Omental fat pad (tissue), 4 donors: ENCODE measurements at places on chromosomes 6 and 20. TPM values are rescaled to one million over a fixed set of nuclear protein-coding genes. Genes with fewer than 3 reads are reported as not detected.

BPIFB1 gene
- not detected for total RNA-seq

TSPO2 gene
- total RNA-seq, result not detected

SLC22A16 gene
- not detected for total RNA-seq

TAGAP gene
- 3.1 TPM for total RNA-seq

DNA sequence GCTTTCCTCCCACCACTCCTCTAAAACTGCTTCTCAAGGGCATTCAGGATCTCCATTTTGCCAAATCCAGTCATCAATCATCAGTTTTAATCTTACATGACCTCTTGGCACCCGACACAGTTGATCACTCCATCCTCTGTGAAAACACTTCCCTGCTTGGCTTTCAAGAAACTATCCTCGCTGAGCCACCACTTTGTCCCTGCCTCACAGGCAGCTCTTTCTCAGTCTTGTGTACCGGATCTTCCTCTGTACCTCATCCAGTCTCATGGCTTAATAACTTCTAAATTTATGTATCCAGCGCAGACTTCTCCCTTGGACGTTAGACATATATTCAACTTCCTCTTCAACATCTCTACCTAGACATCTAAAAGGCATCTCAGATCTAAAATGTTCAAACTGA, 89.9 kb downstream of the BTBD9 start:
- no peak for DNase-seq

- no peak for DNase-seq
Observed at GRCh38 chr20:33301192-33301930, 18.3 kb downstream of the BPIFB1 start.

DNA sequence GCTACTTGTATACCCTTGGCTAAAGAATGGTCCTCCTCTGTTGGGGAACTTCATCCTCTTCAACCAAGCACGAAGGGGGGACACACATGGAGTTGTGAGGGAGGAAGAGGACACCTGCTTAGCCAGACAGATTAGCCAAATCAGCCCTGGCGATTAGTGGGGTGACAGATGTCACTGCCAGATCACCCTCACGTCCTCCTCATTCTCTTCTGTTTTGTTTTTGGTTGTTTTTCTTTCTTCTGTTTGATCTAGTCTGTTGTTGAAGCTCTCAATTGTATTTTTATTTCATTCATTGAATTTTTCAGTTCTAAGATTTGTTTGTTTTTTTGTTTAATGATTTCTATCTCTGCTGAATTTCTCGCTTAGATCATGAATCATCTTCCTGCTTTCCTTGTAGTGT, 27.5 kb upstream of the NKX2-4 start:
- no peak for DNase-seq

GRCh38 chr6:50889497-50889896, 70.8 kb downstream of the TFAP2B start:
- no peak for DNase-seq

GRCh38 chr6:52725143-52725534, 38.1 kb downstream of the GSTA2 start:
- no peak for DNase-seq

DNA sequence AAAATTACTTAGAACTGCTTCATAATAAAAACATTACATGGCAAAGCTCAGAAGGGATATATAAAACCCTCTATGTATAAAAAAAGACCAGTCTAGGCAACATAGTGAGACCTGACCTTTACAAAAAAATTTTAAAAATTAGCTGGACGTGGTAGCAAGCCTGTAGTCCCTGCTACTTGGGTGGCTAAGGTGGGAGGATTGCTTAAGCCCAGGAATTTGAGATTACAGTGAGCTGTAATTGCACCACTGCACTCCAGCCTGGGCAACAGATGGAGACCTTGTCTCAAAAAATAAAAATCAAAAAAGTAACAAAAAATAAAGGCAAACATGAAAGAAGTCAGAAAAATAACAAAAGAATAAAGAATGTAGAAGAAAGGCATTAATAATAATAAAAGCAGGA, 21.5 kb upstream of the TPD52L1 start:
- no peak for DNase-seq

- no peak for DNase-seq
Observed at GRCh38 chr6:28724395-28724794, 198.7 kb downstream of the GPX5 start.

- no peak for DNase-seq
Observed at GRCh38 chr20:57622579-57623381, 2.6 kb upstream of the ZBP1 start.

DNA sequence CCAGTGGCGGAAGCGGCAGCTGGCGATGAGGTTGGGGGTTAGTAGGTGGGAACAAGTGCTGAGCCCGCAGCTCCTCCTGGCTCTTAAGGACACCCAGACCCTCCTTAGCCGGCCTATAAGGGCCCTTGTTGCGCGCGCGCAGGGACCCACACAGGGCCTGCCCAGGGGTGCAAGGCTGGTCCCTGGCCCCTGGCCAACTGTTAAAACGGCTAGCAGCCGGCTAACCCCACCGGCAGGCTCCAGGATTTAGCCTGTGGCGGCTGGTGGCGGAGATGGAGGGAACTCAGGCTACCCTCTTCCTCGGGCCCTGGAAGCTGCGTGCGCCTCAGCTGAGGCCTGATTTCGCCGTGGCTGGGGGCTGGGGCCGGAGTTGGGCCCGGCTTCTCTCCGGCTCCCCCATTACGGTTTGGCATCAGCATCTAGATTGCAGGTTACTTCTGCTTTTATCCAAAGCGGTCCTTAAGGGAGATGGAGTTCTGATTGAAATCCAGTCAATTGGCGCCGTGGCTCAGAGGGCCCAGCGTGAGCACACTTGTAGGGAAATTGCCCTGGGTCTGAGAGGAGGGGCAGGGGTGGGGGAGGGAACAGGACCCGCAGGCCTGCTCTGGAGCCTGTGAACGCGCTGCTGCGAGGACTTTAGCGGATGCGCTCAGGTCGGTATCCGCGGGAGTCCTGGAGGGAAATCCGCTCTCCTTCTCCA, 36.9 kb upstream of the CCDC167 start:
- no peak for DNase-seq

DNA sequence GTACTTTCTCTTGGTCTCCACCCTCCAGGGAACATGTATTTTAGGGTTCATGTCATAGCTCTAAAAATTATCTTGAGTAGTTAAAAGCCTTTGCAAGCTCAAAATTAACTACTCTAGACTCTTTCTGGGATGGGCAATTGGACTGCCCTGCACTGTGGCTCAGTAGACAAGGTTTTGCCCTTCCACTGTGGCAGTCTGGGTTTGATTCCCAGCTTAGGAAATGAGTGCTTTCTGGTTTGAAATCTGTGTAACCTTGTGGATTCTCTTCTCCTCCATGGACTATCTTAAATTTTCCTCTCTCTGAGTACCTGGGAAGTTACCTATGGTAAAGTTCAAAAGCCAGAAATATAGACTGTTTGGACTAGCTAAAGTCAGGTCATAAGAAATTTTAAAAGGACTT, 94.6 kb upstream of the UST start:
- no peak for DNase-seq

DNA sequence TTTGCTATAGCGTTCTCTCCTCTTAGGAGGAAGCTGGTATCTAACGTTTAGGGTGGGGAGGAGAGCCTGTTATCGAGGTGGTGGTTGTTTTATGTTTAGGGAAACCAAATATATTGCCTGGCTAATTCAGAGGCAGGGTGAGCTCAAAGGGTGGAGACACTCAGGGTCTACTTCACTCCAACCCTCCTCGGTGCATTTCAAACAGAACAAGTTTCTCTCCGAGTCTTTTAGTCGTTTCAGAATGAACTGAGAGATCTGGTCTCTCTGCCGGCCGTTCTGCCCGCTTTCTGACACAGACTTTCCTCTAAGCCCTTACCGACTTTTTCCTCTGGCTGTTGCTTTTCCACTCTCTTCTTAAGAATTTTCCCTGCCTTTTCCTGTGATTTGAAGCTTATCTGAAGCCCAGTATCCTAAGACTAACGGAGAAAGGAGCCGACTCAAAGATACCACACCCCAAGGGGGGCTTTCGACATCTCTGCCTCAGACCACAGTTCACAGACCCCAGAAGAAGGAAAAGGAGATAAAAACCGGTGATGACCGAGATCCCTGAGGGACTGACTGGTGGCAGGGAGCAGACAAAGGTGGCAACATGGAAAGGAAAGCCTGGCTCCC, 865 bp downstream of the STK38 start:
- no peak for DNase-seq

GRCh38 chr6:156617376-156617775, 159.8 kb upstream of the ARID1B start:
- DNase-seq, result no peak

GRCh38 chr6:43907789-43908472, 137.9 kb downstream of the VEGFA start:
- no peak for DNase-seq

- no peak for DNase-seq
Observed at GRCh38 chr6:104281370-104281769, 578.3 kb downstream of the HACE1 start.

DNA sequence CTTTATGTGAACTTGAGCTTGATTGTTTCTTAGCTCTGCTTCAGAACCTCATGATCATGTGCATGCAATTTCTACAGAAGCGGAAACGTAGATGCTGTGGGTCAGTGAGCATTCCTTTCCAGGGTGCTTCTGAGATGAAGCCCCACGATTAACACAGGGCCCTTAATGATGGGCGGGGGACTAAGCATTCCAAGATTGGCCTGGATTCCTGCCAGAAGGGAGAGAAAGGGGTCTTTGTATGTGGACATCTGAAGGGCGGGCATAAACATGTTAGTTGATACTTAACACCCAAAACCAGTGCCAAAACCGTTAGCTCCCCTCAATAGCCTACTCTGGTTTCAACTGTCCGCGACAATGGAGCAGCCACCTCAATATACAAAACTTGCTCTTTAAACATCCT, 46.9 kb upstream of the POU3F2 start:
- DNase-seq, result no peak
